Stimulated activated CD8-positive, alpha-beta memory T cell treated with anti-CD3 and anti-CD28 coated beads, Interleukin-15, amount 100 ng/mL, for 24 hours (primary cell): ENCODE measurements at places on chromosomes 7 and 10.

- DNase-seq, result no peak
Observed at GRCh38 chr7:28222636-28223035, 42.0 kb upstream of the JAZF1 start.

GRCh38 chr7:2008936-2009540, 223.7 kb downstream of the MAD1L1 start:
- no peak for DNase-seq

DNA sequence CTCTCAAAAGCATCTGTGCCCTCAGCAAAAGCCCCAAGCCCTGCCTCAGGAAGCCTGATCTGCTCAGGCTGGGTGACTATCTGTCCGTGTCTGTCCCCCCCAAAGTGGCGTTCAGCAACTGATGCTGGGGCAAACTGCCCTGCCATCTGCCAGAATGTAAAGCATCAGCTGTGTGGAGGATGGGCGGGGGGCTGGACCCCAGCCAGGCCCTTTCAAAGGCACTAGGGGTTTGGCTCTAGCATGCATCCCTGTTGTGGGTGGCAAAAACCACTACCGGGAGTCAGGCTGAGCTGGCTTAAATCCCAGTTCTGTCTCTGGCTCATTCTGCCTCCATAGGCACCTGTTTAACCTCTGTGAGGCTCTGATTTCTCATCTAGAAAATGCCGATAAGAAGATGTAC, 35.5 kb downstream of the GPRIN2 start:
- no peak for DNase-seq

GRCh38 chr7:57202274-57202673, 70.0 kb upstream of the ZNF479 start:
- DNase-seq, result no peak

GRCh38 chr10:96502561-96503282, 11.0 kb downstream of the TLL2 start:
- DNase-seq, result no peak

GRCh38 chr10:7475046-7475911, 64.4 kb upstream of the SFMBT2 start:
- no peak for DNase-seq

DNA sequence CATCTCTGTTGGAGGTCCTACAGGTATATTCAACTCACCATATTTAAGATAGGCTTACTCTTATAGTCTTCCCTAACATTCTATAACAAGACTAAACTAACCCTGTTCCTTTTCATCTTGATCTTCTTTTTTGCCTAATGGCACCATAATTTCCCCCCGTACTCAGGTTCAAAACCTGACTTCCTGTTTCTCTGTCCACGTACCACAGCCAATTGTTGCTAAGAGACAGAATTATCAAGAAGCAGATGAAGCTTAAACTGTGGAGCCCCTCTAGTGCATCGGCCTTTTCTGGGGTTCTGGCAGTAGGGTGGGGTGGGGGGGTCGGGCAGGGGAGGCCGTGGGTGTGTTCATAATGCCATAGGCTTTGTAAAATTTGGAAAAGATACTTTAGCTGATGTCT, 109.2 kb downstream of the EVX1 start:
- DNase-seq, result no peak

GRCh38 chr10:52424341-52424740, 110.3 kb downstream of the DKK1 start:
- no peak for DNase-seq

DNA sequence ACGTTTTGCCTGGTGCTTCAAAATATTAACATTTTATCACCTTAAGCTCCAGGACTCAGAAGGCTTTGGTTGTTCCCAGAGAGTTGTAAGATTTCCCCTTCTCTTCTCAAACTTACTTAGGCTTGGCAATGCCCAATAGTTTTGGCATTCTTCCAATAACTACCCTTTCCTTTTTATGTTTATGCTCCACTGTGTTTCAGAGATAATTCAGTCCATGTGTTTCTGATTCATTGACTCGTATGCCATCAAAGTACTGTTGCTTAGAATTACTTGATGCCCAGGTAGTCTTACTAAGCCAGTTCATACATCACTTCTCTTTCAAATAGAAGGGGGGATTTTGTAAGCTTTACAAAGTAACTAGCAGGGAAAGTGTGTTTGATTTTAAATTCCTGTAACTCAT, 66.6 kb downstream of the AGMO start:
- DNase-seq, result no peak

DNA sequence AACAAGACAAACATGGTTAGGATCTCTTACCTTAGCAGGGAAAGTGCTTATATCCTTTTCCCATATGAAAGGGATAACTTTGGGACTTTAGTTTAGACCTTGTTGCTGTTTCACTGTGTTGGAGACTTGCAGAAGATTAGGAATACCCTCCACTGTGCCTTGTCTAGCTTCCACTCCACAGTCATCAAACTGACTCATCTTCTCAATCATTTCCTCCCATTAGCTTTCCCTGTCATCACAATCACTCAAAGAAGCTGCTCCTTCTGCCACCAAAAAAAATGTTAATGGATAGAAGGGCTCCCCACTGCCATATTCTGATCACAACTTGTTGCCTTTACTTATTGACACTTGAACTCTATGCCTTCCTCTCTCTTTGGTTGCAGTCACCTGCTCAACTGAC, 16.8 kb downstream of the GNG11 start:
- DNase-seq, result no peak

DNA sequence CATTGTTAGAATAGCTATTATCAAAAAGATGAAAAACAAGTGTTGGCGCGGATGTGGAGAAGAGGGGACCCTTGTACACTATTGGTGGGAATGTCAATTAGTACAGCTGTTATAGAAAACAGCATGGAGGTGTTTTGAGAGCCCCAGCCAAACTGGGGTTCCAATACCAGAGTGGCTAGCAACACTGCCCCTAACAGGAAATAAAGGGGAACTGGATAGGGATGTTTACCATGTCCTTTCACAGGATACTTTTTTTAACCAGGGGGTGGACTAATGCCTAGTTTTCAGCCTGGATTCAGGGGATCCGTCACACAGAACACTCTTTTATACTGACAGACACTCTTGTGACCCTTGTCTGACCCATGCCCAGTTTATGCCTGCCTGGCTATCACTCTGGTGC, 6.9 kb upstream of the GSTK1 start:
- no peak for DNase-seq

DNA sequence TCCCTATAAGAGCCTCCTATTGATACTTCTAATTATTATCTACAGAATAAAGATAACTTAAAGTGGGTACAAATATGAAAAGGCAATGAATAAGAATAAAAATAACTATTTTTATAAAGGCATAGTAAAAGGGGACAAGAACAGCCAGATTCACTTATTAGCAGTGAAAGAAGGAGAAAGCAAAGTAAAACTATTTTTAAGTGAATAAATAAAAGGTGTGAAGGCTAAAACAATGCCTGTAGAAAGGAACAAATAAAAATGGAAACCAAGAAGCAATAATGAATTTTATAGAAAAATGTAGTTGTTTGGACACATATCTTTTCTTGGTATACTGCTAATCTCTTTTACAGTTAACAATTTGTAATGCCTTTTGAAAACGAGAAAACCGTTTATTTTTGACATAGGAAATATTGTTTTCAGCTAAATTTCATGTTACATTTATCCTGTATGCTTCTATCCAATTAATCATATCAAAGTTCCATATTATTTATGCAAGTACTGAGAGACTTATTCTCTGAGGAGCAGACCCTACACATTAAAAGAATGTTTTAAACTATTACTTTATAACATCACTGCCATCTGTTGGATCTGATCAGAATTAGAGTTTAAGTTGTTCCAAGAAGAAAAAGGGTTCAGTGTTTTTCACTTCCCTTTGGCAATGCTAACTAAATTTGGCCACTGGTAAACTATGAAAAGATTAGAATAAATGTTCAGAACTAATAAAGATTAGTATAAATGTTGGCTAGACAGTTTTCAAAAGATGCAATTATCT, 59.1 kb downstream of the ARMC3 start:
- no peak for DNase-seq

DNA sequence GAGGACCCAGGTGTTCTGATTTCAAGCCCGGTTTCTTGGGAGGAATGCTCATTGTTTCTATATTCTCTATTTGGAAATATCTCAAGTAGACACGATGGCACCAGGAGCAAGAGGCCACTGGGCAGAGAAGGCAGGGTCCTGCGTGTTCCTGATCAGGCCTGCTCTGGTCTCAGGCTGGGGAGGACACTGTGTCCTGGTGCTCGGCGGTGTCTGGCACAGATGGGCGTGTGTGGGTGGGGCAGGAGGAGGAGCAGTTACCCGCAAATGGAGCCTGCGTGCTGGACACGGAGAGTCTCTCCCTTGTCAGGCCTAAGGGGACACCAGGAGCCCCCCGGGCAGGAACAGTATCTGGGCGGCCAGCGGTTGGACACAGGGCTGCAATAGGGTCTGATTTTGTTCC, 25.9 kb upstream of the GOLGA7B start:
- no peak for DNase-seq

DNA sequence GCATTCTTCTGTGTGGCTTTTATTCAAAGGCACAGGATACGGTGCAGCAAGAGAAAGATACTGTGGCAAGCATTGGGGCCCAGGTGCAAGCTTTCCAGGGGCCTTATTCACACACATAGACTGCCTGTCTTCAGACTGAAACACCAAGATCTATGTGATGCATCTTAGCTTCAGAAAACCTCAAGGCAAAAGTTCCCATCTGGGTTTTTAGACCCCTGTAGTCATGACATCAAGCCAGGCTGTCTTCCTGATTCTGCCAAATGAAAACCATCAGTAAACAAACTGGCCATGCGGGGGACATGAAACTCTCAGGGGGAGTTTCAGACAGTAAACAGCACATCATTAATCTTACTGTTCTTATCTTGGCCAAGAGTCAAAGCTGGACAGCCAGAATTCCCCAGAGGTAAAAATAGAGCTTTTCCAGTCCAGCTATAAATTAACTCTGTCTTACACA, 9.8 kb downstream of the AGBL3 start:
- DNase-seq, result no peak

GRCh38 chr10:26474026-26474425, 35.9 kb downstream of the APBB1IP start:
- no peak for DNase-seq

DNA sequence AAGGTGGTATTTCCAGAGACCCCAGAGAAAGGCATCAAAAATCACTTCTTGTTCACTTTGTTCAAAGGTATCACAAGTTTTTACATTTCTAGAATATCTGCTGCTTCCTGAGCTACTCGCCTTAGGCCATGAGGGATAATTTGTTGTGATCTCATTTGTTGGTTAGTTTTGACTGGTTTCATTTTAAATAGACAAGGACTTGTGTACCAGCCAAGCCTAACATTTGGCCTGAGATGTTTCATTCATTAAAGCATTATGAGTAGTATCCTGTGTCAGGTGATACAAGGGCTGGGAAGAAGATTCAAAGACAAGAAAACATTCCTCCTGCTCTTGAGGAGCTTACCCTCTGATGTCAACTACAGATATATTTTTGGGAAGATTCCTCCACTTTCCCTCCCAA, 170.3 kb upstream of the FAM171A1 start:
- DNase-seq, result no peak

DNA sequence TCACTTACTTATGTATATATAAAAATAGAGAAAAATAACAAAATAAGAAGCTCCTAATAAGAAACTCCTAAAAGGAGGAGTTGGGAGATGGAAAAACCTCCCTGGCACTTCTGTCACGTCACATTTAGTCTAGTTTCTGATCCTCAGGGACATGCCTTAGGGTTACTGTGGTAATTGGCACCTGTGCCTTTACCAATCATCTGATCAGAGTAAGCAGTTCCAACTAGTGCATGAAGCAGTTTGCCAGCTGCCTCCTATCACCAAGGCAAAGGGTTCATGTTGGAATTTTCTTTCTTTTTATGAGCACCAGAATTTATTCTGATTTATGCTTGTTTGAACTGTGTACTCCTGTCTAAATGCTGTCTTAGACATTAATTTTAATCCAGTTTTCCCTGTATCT, 49.9 kb downstream of the ARL4A start:
- DNase-seq, result no peak

GRCh38 chr7:5635006-5635405, 146.5 kb downstream of the RNF216 start:
- no peak for DNase-seq

GRCh38 chr10:33947544-33947943, 613.1 kb upstream of the NRP1 start:
- no peak for DNase-seq

- DNase-seq, result no peak
Observed at GRCh38 chr10:98617906-98618520, 171.3 kb upstream of the HPS1 start.

DNA sequence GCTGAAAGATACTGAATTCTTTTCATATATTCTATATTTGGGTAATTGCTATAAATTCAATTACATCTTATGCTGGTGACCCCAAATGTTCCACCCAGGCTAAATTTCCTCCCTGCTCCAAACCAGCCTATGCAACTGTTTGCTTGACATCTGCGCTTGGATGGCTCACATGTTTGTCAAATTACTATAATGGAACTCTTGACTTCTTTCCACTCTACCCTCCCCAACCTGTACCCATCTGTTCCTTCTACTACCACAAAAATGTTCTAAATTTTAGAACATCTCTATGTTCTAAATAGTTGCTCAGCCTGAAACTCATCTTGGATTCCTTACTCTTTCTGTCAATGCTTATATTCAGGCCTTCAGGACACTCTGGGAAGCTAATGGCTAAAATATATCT, 249.9 kb upstream of the SMIM30 start:
- DNase-seq, result no peak

DNA sequence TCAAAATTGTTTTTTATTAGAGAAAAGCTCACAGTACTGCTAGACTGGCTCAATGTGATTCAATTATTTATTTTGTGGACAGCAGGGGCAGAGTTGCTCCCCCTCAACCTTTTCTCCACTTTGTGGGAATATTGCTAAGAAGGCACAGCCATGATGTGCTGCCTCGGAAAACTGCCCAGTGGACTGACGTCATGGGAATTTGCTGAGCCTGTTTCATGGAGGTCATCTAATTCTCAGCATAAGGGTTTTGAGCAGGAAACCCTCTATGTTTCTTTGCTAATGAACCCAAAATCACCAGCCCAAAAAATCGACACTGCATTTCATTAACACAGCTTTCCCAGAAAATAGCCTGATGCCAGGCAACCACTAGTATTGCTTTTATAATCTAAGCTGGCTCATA, 228.8 kb upstream of the FAM3C start:
- DNase-seq, result no peak

- no peak for DNase-seq
Observed at GRCh38 chr10:99393683-99394082, 36.7 kb downstream of the GOT1 start.

GRCh38 chr7:127654404-127655394, 2.7 kb downstream of the SND1 start:
- DNase-seq, result no peak

DNA sequence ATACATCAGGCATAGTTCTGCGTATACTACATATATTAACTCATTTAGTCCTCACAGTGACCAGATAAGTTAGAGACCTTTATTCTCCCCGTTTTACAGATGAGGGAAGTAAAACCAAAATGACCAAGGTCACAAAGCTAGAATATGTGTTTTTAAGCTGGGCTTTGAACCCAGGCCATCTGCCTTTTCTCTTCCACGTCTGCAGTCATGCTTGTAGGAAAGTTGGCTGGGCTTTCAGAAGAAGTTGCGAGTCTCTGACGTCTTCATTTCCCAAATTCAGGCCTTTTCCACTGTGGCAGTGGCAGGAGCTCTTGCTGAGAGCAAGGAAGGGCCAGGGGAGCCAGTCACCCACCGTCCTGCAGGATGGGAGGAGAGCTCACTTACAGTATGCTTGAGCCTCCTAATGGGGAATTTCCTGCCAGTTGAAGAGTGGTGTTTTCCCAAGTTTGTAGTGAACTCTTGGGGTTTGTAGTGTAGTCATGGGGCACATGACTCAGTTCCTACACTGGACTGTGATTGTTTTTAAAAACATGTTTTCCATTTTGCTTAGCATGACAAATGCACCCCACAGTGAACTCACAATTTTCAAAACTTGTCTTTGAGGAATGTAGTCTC, 34.2 kb downstream of the CYP17A1 start:
- DNase-seq, result no peak

GRCh38 chr7:93948106-93948505, 26.6 kb downstream of the GNG11 start:
- DNase-seq, result no peak
